ENCODE measurements at places on chromosomes 6 and 20.

GRCh38 chr6:111086685-111087084, 618 bp upstream of the SLC16A10 start:
- DNase-seq: no peak

DNA sequence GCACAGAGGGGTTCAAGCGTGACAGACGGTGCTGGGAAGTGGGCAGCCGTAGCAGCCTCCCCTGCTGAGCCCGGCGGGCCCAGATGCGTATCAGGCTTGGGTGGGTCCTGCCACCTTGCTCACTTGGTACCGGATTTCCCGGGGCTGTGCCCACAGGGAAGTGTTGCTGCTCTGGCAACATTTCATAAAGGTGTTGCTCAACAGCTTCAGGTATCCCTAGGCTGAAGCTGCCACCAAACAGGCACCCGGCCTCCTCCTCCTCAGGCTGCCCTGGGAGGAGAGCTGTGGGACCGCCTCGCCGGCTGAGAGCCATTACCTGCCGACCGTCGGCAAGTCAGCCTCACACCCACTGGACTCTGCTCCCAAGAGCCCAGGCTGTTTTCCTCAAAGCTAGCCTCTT, 11.5 kb downstream of the PSMG4 start:
- no peak for DNase-seq

DNA sequence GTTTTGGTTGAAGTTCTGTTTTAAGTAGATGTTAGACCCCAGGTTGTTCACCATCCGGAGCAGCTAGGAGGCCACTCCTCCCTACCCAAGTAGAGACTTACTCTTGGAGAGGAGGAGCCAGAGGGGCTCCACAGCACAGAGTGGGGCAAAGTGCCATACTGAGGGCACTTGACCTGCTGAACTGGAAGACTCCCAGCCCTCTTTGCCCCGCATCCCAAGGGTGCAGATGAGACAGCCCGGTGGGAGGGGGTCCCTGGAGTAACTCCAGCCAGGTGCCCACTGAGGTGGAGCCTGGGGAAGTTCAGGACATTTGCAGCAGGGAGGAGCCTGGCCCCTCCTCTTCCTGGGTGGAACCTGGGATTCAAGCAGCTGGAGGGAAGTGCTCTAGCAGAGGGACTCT, 102.1 kb upstream of the GPR6 start:
- no peak for DNase-seq

DNA sequence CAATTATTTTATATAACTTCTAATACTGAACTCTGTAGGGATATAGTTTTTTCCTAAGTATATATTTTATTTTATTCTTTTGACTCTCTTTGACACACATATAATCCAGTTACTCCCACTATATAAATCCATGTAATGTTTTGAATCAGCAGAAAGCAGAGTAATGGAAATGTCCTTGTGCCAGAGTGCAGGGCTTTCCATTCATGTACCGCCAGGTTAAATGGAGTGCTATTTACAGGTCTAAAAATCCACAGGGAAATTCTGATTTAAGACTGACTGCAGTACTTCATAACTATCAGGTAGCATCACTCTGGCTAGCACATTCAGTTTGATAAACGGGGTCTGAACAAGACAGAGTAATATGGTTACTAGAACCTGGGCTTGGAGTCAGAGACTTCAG, 626.8 kb downstream of the COL12A1 start:
- DNase-seq: no peak
